ENCODE measurements at places on chromosomes 4 and X. TPM values are rescaled to one million over a fixed set of nuclear protein-coding genes. Genes with fewer than 3 reads are reported as not detected.

The RTL9 gene
- polyA plus RNA-seq = not detected

DNA sequence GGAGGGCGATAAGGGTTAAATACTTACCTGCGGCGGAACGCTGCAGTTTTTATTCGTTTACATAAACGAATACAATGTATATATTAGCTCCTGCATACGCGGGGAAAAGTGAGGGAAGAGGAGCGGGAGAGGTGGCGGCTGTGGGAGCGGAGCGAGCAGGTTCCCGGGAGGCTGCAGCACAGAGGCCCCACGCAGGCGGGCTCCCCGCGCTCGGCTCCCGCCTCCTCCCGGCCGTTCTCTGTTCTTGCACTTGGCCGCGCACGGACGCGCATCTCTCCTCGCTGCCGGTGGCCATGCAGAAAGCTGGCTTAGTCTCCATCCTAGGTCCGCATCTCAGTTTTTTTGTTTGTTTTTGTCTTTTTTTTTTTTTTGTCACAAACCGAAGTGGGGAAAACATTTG is 340.4 kb upstream of the FAT1 start:
- no peak overlapping the region for H3K27ac ChIP-seq
- H3K36me3 ChIP-seq = no peaks in the 10 kb centered on the region
- DNase-seq = no peak
- no peaks in the 10 kb centered on the region for H3K4me1 ChIP-seq
- H3K4me3 ChIP-seq = no peak overlapping the region
- no peaks in the 10 kb centered on the region for H3K27me3 ChIP-seq

GRCh38 chr4:186910385-186910784 is 186.7 kb upstream of the FAT1 start:
- H3K27me3 ChIP-seq = no peaks in the 10 kb centered on the region
- no peak overlapping the region for H3K27ac ChIP-seq
- no peak overlapping the region for H3K4me3 ChIP-seq
- no peak for DNase-seq
- no peaks in the 10 kb centered on the region for H3K4me1 ChIP-seq

DNA sequence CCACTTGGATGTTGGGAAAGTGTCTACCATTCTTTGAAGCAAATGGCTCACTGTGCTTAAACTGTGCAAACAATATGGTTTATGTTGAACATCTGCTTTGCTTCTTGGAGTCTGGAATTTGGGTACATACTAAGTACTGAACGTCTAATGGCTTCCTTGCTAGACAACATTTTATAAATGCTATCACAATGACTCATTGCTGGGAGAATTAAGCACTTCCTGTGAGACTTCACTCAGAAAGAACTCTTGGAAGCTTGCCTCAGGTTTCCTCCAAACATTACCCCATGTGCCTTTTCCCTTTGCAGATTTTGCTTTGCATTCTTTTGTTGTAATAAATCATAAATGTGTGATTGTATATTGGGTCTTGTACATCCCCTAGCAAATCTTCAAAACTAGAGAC is 139.7 kb downstream of the PACRGL start:
- H3K27me3 ChIP-seq = no peaks in the 10 kb centered on the region
- H3K36me3 ChIP-seq = no peaks in the 10 kb centered on the region
- no peak overlapping the region for H3K27ac ChIP-seq
- no peak for DNase-seq
- H3K4me3 ChIP-seq = no peak overlapping the region
- no peaks in the 10 kb centered on the region for H3K4me1 ChIP-seq

The FABP2 gene
- not detected for polyA plus RNA-seq

The EREG gene
- not detected for polyA plus RNA-seq

GRCh38 chrX:122421434-122422121 is 762.5 kb upstream of the GRIA3 start:
- no peak overlapping the region for H3K4me3 ChIP-seq
- H3K4me1 ChIP-seq = no peaks in the 10 kb centered on the region
- no peaks in the 10 kb centered on the region for H3K27me3 ChIP-seq

DNA sequence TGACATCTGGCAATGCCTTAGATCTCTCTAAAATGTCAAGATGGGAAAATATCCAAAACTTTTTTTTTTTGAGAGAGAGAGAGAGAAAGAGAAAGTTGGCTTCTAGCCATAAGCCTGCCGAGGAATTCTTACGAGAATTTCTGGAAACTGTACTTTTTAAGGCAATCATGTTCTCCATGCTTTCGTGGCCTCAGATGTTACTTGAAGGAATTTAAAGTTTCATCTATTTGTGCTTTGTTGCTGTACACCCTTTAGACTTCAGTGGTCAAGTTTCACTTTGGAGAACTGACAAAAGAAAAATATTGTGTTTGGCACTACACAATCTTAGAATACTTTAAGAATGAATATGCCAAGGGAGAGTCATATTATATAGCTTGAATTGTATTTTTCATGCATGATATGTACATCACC is 53.9 kb downstream of the FAT4 start:
- no peak overlapping the region for H3K4me3 ChIP-seq
- no peaks in the 10 kb centered on the region for H3K4me1 ChIP-seq
- no peaks in the 10 kb centered on the region for H3K27me3 ChIP-seq
- DNase-seq = no peak
- no peaks in the 10 kb centered on the region for H3K36me3 ChIP-seq
- H3K27ac ChIP-seq = no peak overlapping the region

The GPRASP2 gene
- 0.23 TPM for polyA plus RNA-seq

GRCh38 chr4:16760617-16761363 is 137.7 kb downstream of the LDB2 start:
- DNase-seq = no peak
- H3K4me1 ChIP-seq = no peaks in the 10 kb centered on the region
- no peaks in the 10 kb centered on the region for H3K36me3 ChIP-seq
- peaks cover 5% of the 10 kb centered on the region for H3K27me3 ChIP-seq

- no peak for DNase-seq
- no peaks in the 10 kb centered on the region for H3K4me1 ChIP-seq
- H3K36me3 ChIP-seq = no peaks in the 10 kb centered on the region
- H3K27me3 ChIP-seq = no peaks in the 10 kb centered on the region
These were observed 714.5 kb upstream of the TENM3 start for GRCh38 chr4:181528570-181529184.

- peaks cover 10% of the 10 kb centered on the region for H3K27me3 ChIP-seq
- H3K36me3 ChIP-seq = no peaks in the 10 kb centered on the region
- no peaks in the 10 kb centered on the region for H3K4me1 ChIP-seq
- DNase-seq = no peak
These were observed 221.0 kb downstream of the PALLD start for GRCh38 chr4:168717847-168718246.

DNA sequence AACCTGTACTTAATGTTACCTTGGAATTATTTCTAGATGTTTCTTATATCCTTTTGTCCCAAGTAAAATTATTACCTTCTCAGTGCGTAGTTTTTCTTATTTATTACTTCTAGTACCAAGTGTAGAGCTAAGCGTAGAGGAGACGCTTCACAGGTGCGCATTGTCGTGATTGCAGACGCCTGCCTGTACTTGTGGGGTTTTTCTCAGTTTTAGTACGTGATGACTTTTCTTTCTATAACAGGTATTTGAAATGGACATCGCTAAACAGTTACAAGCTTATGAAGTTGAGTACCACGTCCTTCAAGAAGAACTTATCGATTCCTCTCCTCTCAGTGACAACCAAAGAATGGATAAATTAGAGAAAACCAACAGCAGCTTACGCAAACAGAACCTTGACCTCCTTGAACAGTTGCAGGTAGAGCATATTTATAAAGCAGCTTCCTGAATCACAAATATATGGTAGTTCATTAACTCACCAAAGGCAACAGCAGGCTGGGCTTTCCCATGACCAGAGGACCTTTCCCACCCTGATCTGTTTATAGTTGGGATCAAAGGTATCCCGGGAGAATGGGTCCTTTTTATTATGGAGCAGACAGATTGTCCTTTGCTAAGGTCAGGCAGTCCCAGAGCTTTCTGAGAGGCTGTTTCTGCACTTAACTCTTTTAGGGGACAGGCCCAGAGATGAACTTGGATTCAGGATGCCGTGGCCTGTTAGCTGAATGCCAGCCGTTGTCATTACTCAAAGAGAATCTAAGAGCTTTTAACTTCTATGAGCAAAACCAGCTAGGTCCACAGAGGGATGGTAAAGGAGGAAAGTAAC is 172.9 kb downstream of the PTTG2 start:
- peaks cover 20% of the 10 kb centered on the region for H3K4me1 ChIP-seq
- no peak overlapping the region for H3K4me3 ChIP-seq
- peaks cover 14% of the 10 kb centered on the region for H3K36me3 ChIP-seq
- no peaks in the 10 kb centered on the region for H3K27me3 ChIP-seq
- peak overlapping the region; percentile 41 for H3K27ac ChIP-seq
- no peak for DNase-seq

DNA sequence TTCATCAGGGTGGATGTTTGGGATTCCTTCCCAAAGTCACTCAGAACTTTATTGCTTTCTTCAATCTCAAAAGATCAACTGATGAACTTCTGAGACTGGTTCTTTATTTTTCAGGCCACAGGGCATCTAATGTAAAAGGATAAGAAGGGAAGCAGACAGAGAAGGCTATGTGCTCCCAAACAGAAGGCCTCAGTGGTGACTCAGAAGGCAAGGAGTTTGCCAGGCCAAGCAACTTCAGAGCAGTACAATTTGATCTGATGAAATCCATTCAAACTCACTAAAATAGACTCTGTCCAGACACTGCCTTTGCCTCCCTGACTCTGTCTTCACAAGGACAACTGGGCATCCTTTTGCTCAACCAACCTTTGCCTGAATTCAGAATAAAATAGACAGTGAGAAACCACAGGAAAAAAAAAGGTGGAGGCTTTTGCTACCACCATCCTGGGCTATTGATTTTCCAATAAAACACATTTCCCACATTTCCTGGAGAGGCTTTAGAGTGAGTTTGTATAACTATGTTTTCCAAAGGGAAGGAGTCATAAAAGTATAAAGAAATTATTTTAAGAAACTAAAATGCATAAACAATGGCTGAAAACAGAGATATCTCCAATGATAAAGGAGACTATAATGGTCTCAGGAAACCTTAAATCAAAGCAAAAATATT is 55.2 kb downstream of the ARHGEF6 start:
- H3K4me1 ChIP-seq = peaks cover 17% of the 10 kb centered on the region
- no peak overlapping the region for H3K4me3 ChIP-seq
- H3K27me3 ChIP-seq = no peaks in the 10 kb centered on the region
- H3K27ac ChIP-seq = no peak overlapping the region

- peaks cover 72% of the 10 kb centered on the region for H3K4me1 ChIP-seq
- peaks cover 5% of the 10 kb centered on the region for H3K36me3 ChIP-seq
- peaks cover 49% of the 10 kb centered on the region for H3K27me3 ChIP-seq
- peak overlapping the region; percentile 80 for H3K4me3 ChIP-seq
These were observed 7.5 kb downstream of the BCOR start for GRCh38 chrX:40090050-40090804.

DNA sequence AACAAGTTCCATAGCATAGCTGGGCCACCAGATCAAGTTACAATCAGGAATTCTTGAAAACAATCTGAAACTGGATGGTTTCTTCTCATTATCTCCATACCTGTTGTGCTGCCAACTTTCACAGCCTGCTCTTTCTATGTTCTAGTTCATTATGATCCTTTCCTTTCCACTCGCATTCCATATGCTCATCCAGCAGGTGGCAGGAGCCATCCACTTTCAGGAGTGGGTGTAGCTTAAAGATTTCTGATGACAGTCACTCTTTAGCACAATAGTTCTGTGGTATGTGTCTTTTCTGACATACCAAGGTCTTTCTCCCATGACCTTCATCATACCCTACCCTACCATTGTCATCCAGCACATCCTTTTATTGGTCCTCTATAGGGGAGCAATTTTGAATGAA is 46.4 kb downstream of the PAGE2 start:
- peaks cover 8% of the 10 kb centered on the region for H3K36me3 ChIP-seq
- H3K4me3 ChIP-seq = no peak overlapping the region
- H3K4me1 ChIP-seq = no peaks in the 10 kb centered on the region
- no peak overlapping the region for H3K27ac ChIP-seq
- peak; percentile 2 for DNase-seq

DNA sequence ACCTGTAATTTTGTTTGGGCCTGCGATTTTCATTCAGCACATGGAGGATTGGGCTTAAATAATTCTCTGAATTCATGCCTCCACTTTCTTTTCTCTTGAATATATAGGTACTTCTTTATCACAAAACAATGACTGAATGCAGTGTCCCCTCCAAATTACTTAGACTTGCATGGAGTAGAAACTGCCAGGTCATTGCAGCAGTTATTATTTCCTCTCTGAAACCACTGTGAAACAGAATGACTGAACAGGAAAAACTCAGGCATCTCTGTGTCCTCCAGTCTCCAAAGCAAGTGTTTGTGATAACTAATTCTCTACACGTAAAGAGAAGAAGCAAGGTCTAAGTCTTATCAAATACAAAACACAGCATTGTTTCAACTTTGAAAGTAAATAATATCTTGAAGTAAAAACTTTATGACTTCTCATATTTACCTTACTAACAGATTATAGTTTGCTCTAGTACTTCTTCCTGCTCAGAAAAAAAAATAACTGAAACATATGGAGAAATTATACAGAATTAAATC is 144.5 kb upstream of the DIAPH2 start:
- DNase-seq = no peak
- H3K4me1 ChIP-seq = no peaks in the 10 kb centered on the region
- no peak overlapping the region for H3K4me3 ChIP-seq
- no peaks in the 10 kb centered on the region for H3K36me3 ChIP-seq

DNA sequence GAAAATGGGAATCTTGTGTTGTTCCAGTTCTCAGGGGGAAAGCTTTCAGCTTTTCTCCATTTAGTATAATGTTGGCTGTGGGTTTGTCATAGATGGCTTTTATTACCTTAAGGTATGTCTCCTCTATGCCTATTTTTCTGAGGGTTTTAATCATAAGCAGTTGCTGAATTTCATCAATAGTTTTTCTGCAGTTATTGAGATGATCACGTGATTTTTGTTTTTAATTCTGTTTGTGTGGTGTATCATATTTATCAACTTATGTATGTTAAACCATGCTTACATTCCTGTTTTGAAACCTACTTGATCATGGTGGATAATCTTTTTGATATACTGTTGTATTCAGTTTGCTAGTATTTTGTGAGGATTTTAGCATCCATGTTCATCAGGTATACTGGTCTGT is 66.8 kb upstream of the CENPE start:
- DNase-seq = no peak
- peaks cover 36% of the 10 kb centered on the region for H3K27me3 ChIP-seq
- no peak overlapping the region for H3K4me3 ChIP-seq

GRCh38 chrX:151359341-151359740 is 37.7 kb upstream of the VMA21 start:
- H3K4me3 ChIP-seq = no peak overlapping the region
- no peaks in the 10 kb centered on the region for H3K4me1 ChIP-seq
- H3K36me3 ChIP-seq = no peaks in the 10 kb centered on the region
- DNase-seq = no peak

The FATE1 gene
- not detected for polyA plus RNA-seq

All from naive B cell (primary cell).